B cell (primary cell): ENCODE measurements at places on chromosomes 1 and 21. TPM values are rescaled to one million over a fixed set of nuclear protein-coding genes. Genes with fewer than 3 reads are reported as not detected.

DNA sequence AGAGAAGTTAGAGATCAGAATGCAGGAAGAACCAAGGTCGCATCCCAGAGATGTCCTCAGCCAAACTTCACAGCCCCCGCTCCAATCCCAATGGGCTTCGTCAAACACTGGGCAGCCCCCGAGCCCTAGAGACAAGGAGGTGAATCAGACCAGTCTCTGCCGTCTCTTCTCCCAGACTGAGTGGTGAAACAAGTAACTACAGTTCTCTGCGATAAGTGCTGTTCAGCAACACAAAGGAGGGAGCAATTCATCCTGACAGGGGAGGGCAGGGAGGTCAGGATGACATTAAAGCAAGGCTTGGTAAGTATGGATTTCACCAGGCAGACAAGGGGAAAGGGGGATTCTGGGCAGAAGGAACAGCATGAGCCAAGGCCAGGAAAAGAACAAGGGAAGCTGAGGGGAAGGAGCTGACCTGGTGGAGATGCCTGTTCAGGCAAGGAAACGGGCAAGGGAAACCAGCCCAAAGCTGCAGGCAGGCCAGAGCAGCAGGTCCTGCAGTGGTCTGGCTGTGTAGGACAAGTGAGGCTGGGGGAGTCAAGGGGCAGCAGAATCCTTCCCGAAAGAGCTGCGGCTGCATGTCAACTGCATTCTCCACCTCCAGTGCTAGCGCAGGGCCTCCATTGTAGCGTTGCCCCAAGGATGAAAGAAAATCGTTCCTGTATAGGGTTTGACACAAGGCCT lies 13.6 kb upstream of the ERI3 start:
- no peaks in the 10 kb centered on the region for H3K27me3 ChIP-seq
- no peak overlapping the region for H3K4me3 ChIP-seq
- no peak for DNase-seq
- no peaks in the 10 kb centered on the region for H3K36me3 ChIP-seq
- no peak overlapping the region for H3K27ac ChIP-seq

DNA sequence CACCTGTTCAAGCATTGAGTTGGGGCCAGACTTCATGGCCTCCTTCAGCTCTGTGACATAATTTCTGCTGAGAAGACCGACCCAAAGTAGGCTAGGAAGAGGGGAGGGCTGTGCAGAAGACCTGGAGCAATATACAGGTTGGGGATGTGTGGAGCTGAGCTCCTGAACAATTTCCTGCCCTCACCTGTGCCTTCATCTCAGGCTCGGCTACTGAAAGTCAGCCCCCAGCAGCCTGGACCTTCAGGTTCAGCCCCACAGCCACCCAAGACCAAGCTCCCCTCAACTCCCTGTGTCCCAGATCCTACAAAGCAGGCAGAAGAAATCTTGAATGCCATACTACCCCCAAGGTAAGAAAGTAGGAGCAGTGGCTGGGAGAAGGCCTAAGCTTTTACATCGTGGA lies 662 bp downstream of the DNALI1 start:
- DNase-seq = no peak
- no peaks in the 10 kb centered on the region for H3K36me3 ChIP-seq
- H3K4me1 ChIP-seq = peaks cover 12% of the 10 kb centered on the region
- no peak overlapping the region for H3K4me3 ChIP-seq
- no peaks in the 10 kb centered on the region for H3K27me3 ChIP-seq

DNA sequence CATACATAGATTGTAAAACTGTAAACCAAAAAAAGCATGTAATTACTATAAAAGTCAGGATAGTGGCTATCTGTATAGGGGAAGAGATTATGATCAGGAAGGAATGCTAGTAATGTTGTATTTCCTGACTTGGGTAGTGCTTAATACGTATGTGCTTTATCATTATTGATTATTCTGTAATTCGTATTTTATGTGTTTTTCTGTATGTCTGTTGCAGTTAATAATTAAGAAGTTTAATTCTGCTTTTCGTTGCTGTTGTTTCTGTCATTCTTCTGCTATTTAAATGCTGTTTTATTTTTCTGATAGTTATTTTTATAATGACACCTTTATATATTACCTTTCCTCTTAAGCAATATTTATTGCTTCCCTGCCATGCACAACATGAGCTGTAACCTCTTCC lies 29.3 kb upstream of the TRIM33 start:
- H3K4me1 ChIP-seq = no peaks in the 10 kb centered on the region
- H3K4me3 ChIP-seq = no peak overlapping the region
- no peak for DNase-seq
- H3K36me3 ChIP-seq = no peaks in the 10 kb centered on the region
- no peaks in the 10 kb centered on the region for H3K27me3 ChIP-seq

DNA sequence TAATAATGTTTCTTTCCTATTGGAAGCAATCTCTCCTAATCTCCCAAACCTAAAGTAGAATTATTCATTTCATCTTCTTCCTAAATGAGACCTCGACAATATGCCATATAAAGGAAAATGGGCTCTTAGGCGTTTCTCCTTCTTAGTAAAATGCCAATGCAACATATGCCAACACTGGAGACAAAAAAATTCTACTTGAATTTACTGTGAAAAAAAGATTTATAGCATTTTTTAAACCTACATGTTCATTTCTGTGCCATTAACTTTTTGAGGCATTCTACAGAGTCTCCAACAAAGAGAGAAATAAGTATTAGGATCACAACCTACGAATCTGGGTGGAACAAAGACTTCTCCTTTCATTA lies 1.3 kb downstream of the WDR47 start:
- H3K4me1 ChIP-seq = peaks cover 7% of the 10 kb centered on the region
- no peaks in the 10 kb centered on the region for H3K27me3 ChIP-seq
- peak overlapping the region; percentile 93 for H3K4me3 ChIP-seq
- DNase-seq = no peak

DNA sequence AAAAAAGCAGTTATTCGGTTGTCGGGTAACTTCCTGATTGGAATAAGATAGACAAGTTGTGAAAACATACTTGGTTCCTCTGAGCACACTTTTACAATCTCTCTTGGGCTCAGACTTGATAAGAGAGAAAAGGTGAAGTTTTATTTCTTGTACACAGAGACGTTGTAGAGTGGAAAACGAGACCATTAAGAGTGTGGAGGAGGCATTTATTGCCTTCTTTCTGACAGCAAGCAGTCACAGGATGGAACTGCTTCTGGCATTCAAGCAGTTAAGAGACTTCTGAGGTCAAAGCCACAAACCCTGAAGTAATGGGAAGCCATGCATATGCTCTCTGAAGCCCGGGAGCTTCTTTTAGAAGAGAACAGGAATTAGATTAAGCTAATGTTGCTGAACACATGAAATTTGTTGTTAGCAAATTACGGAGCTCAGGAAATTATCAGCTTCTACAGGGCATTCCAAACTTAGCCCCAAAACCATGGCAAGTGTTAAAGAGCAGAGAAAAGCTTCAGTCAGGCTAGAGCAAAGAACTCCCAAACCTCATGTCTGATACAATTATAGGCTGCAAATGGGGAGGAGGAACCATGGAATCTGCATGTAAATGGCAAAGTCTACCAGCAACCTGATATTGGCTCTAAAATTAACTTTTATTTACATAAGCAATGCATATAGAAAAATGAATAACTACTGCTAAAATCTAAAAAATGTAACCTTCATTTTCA lies 26.0 kb downstream of the S1PR1 start:
- no peaks in the 10 kb centered on the region for H3K36me3 ChIP-seq
- peak; percentile 49 for DNase-seq

GRCh38 chr1:246677842-246678241 lies 46.4 kb upstream of the SCCPDH start:
- no peak overlapping the region for H3K4me3 ChIP-seq
- no peaks in the 10 kb centered on the region for H3K36me3 ChIP-seq
- no peak for DNase-seq
- H3K27ac ChIP-seq = no peak overlapping the region
- no peaks in the 10 kb centered on the region for H3K27me3 ChIP-seq

GRCh38 chr1:226027538-226028217 lies 28.5 kb upstream of the SDE2 start:
- H3K36me3 ChIP-seq = no peaks in the 10 kb centered on the region
- peaks cover 28% of the 10 kb centered on the region for H3K4me1 ChIP-seq
- DNase-seq = no peak
- H3K27ac ChIP-seq = no peak overlapping the region
- H3K27me3 ChIP-seq = no peaks in the 10 kb centered on the region

- DNase-seq = no peak
- no peaks in the 10 kb centered on the region for H3K27me3 ChIP-seq
- H3K36me3 ChIP-seq = peaks cover 35% of the 10 kb centered on the region
- H3K4me1 ChIP-seq = peaks cover 33% of the 10 kb centered on the region
Observed at GRCh38 chr1:207328908-207329440, 7.5 kb downstream of the CD55 start.

TDRD10 gene
- 0.06 and 0.09 TPM in 2 replicates for polyA plus RNA-seq

DNA sequence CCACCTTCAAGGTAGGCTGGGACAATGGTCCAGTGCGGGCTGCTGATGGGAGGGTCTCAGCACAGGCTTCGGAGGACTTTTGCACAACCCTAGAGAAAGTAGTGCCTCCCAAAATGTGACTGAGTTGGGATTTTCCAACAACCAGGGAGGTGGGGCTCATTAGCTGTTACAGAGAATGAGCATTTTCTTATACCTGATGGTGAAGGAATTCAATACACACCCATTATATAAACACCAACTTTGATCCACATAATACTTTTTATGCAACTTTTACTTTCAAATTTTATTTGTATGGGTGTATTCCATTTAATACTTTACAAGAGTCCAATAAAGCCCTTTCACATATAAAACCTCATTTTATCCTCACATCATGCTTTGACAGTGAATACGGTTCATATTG lies 31.3 kb upstream of the RNF186 start:
- no peak overlapping the region for H3K4me3 ChIP-seq
- no peak for DNase-seq
- no peaks in the 10 kb centered on the region for H3K27me3 ChIP-seq
- no peaks in the 10 kb centered on the region for H3K36me3 ChIP-seq
- no peaks in the 10 kb centered on the region for H3K4me1 ChIP-seq

- peaks cover 12% of the 10 kb centered on the region for H3K4me1 ChIP-seq
- H3K27me3 ChIP-seq = no peaks in the 10 kb centered on the region
- no peak overlapping the region for H3K27ac ChIP-seq
- H3K36me3 ChIP-seq = peaks cover 1% of the 10 kb centered on the region
- DNase-seq = no peak
- H3K4me3 ChIP-seq = no peak overlapping the region
Observed at GRCh38 chr1:92877792-92878191, 46.0 kb downstream of the RPL5 start.

DCDC2B gene
- polyA plus RNA-seq = not detected in 2 replicates

LRRC39 gene
- polyA plus RNA-seq = 0.91 and 1.5 TPM in 2 replicates

RPTN gene
- not detected in 2 replicates for polyA plus RNA-seq

TP73 gene
- polyA plus RNA-seq = 0.26 and 2.4 TPM in 2 replicates

PTPRC gene
- polyA plus RNA-seq = 151 and 188 TPM in 2 replicates

DNA sequence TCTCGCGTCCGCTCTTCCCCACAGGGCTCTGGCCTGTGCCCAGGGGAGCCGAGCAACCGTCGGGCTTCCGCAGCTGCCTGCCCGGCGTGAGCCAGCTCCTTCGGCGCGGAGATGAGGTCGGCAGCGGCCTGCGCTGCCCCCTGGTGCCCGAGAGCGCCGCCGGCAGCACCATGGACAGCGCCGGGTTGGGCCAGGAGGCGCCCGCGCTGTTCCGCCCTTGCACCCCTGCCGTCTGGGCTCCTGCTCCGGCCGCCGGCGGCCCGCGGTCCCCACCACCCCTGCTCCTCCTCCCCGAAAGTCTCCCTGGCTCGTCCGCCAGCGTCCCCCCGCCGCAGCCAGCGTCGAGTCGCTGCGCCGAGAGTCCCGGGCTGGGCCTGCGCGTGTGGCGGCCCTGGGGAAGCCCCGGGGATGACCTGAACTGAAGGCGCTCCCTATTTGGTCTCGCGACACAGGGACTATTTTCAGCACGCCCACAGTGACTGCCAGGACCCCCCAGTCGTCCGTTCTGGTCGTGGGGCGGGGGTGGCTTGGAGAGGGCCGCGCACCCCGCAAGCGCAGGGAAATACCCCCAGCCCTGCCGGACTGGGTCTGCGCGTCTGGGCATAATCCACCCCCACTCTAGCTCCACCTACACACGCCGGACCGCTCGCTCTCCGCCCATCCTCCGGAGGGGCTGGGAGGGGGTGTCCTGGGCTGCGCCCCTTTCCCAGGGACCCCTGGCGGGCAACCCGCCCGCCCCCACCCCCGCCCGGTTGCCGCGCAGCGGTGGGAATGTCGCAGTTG lies 1.3 kb downstream of the HES3 start:
- no peaks in the 10 kb centered on the region for H3K27me3 ChIP-seq
- no peak overlapping the region for H3K4me3 ChIP-seq
- peak; percentile 84 for DNase-seq
- no peaks in the 10 kb centered on the region for H3K36me3 ChIP-seq
- no peak overlapping the region for H3K27ac ChIP-seq
- H3K4me1 ChIP-seq = peaks cover 33% of the 10 kb centered on the region

DNA sequence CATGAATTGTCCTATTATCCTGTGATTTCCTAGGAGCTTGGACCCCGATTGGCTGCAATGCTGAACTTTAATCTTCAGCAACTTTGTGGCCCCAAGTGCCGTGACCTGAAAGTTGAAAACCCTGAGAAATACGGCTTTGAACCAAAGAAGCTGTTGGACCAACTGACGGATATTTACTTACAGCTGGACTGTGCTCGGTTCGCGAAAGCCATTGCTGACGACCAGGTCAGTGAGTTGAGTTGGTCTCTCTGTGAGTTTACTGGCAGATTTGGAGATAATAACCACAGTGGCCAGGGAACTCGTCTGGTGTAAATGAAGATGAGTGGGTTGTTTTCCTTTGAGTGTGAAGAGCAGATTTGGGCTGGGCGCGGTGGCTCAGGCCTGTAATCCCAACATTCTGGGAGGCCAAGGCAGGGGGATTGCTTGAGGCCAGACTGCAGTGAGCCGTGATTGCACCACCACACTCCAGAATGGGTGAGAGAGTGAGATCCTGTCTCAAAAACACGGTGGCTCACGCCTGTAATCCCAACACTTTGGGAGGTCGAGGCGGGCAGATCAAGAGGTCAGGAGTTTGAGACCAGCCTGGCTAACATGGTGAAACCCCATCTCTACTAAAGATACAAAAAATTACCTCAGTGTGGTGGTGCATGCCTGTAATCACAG lies 39.1 kb upstream of the KIF1B start:
- no peaks in the 10 kb centered on the region for H3K27me3 ChIP-seq
- H3K4me1 ChIP-seq = no peaks in the 10 kb centered on the region
- no peak overlapping the region for H3K4me3 ChIP-seq
- H3K36me3 ChIP-seq = peaks cover 41% of the 10 kb centered on the region
- H3K27ac ChIP-seq = no peak overlapping the region

RNU1-4 gene
- polyA plus RNA-seq = not detected in 2 replicates

GRCh38 chr1:234841710-234842231 lies 231.8 kb upstream of the IRF2BP2 start:
- no peaks in the 10 kb centered on the region for H3K36me3 ChIP-seq
- no peaks in the 10 kb centered on the region for H3K27me3 ChIP-seq
- H3K27ac ChIP-seq = no peak overlapping the region
- DNase-seq = peak; percentile 29

- peaks cover 8% of the 10 kb centered on the region for H3K27me3 ChIP-seq
- H3K4me1 ChIP-seq = peaks cover 8% of the 10 kb centered on the region
- H3K27ac ChIP-seq = no peak overlapping the region
- DNase-seq = peak; percentile 84
- H3K36me3 ChIP-seq = no peaks in the 10 kb centered on the region
- H3K4me3 ChIP-seq = no peak overlapping the region
Observed at GRCh38 chr21:42337830-42338728, 12.7 kb downstream of the TFF2 start.
